ENCODE measurements at places on chromosomes 7 and 10.

- no peak for DNase-seq
These were observed 194.0 kb upstream of the VWC2 start for GRCh38 chr7:49579408-49579807.

DNA sequence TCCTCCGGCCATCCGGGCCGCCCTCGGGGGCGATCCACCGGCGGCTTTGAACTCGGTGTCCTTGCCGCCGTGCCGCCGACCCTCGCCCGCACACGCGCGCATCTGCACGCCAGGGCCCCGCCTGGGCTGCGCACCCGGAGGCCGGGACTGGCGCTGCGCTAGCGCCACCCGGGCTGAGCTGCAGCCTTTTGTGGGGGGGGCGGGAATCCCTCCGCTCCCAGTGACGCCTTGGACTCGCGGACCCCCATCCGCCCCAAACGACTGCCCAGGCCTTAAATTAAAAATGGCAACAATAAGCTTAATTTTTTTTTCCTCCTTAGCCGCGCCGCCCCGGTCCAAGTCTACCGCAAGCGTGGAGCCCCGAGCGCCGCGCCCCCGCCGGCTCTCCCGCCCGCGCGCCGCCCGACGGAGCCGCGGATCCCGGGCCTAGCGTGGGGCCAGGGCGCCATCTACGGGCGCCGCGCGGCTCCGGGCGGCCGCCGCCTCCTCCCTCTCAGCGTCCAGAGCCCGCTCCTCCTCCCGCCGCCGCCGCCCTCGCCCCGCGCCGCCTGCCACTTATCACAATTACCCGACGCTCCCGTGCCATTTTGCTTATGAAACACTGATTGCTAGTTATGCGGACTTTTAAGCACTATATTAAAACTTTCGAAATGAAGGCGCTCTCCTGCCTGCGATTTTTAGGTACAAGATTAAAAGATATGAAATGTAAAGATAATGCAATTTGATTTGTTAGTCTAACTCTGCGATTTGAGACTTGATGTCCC is 7.5 kb upstream of the EBF3 start:
- peak; percentile 56 for DNase-seq

GRCh38 chr7:139687211-139687954 is 90.4 kb downstream of the HIPK2 start:
- no peak for DNase-seq

GRCh38 chr7:107428642-107429041 is 41.2 kb upstream of the GPR22 start:
- no peak for DNase-seq

DNA sequence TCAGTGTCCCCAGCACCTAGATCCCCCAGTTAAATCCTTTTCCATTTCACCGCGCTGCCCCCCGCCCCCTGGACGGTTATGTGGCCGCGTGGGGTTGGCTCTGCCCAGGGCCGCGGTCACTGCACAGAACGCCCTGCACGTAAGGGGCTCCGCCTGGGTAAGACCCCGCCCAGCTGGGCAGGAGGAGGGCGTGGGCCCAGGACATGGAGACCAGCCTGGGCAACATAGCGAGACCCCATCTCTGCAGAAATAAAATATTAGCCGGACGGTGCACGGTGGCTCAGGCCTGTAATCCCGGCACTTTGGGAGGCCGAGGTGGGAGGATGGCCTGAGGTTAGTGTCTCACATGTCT is 650 bp upstream of the ZFAND2A start:
- no peak for DNase-seq

- DNase-seq = no peak
These were observed 53.6 kb downstream of the VPS41 start for GRCh38 chr7:38855386-38855785.

DNA sequence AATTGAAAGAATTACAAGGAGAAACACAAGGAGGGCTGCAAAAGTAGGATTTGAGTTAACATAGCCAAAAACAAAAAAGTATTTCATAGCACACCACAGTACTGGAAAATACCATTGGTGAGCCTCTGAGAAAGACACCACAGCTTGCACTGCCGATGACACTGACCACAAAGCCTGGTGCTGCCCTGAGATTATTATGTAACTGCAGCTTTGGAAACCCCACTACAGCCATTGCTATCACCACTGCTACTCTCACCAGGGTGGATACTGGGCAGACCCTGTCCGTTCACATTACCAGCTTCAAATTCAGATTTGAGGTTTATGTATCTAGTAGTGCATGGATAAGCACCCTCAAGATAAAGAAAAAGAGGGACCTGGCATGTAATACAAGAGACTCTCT is 1246.7 kb upstream of the SORCS1 start:
- no peak for DNase-seq

GRCh38 chr7:80443325-80443724 is 68.5 kb downstream of the GNAT3 start:
- DNase-seq = no peak

GRCh38 chr7:2118056-2118455 is 114.7 kb downstream of the MAD1L1 start:
- no peak for DNase-seq

DNA sequence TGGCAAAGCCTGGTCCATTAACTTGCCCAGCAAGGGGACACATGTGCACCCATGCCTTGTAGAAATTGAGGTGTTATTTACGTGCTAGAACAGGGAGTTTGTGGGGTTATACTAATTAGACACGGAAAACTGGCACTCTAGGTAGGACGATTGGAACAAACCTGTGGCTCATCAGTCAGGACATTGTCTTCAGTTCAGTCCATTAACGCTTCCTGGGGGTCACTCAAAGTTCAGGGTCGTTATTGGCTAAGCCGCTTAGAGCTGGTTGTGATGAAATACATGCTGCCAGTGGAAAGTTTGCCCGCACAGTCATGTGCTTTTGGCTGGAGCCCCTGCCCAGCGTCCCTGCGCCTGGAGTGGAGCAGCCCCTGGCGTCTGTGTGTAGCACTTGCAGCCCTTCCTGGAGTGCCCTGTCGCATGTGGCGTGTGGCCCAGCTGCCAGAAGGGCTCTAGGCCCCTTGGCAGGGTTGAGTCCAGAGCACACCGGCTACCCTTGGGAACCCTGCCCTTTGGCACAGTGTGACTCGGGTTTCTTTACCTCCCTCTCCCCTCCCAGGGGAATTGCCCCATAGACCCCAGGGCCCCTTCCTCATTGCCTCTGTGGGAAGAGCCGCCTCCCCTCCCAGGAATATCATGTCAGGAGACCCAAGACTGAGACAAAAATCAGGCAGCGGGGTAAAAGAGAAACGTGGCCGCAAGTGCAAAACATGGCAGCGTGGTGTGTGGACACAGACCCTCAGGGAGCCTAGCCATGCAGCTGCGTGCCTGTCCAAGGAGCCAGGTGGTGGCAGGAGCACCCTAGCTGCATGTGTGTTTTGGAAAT is 9.8 kb downstream of the ZNF775 start:
- DNase-seq = no peak

DNA sequence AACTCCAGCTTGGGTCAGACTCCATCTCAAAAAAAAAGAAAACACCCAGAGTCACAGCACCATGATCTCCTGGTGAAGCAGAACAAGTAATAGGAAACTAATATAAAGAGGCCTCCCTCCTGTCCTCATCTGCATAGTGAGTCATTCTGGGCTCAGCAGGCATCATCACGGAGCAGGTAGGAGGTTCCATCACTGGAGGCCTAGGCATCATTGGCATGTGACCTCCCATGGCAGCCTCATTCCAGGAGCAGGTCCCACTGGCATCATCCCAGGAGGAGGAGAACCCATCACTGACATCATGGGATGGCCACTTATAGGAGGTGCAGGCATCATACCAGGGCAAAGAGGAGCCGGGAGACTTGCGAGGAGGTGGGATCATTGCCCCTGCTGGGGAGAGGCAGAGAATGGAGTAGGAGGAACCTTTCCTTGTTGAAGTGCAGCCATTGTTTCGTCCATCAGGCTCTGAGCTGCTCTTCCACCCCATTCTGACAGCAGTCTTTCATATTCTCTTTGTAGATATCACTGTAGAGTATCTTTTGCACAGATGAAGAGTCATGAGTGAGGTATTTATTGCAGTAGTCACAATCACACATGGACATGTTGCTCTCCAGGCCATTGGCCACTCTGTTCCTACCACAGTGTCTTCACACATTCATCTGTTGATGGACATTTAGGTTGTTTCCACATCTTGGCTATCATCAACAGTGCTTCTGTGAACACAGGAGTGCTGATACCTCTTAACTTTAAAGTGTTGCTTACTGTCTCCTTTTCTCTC is 73.8 kb downstream of the OSBPL3 start:
- DNase-seq = peak; percentile 56

GRCh38 chr10:125868372-125868975 is 12.6 kb downstream of the DHX32 start:
- DNase-seq = peak; percentile 74

DNA sequence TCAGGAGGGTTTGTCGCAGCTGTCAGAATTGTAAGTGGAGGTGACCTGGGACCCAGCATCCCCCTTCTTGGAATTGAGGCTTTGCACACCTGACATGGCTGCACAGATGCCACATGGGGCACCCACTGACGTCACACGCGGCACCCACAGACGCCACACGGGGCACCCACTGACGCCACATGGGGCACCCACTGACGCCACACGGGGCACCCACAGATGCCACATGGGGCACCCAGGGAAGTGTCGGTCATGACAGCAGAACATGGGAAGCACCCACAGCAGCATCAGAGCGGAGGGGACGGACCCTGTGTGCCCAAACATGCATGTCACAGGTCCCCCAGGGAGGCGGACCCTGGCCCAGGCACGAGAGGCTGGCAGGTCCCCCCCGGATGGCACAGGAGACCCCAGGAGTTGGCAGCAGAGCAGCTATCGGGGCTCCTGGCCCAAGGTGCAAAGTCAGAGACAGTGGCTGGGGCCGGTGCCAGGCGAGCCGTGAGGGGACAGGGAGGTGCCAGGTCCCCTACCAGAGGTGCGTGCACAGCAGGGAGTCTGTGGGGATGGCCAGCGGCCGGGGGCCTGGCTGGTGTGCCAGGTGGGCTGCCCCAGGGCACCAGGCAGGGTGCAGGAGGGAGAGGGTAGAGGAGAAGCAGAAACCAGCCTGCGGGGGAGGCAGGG is 21.1 kb downstream of the KNDC1 start:
- no peak for DNase-seq

GRCh38 chr7:159207393-159207792 is 62.7 kb upstream of the VIPR2 start:
- DNase-seq = no peak

GRCh38 chr7:157281221-157281998 is 55.4 kb upstream of the DNAJB6 start:
- DNase-seq = no peak

DNA sequence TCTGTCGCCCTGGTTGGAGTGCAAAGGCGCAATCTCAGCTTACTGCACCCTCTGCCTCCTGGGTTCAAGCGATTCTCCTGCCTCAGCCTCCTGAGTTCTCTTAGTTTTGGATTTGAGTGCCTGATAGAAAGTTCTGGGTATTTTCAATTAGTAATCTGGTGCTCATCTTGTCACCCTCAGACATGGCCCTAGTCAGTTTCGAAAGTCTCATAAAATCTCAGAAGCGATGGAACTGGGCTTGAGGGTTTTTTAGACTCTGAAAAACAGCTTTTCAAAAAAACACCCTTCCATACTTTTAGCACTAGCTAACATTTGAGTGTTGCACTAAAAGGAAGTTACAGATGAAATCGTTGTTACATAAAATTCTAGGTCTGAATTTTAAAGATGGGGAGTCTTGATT is 9.4 kb upstream of the PIP4K2A start:
- no peak for DNase-seq

DNA sequence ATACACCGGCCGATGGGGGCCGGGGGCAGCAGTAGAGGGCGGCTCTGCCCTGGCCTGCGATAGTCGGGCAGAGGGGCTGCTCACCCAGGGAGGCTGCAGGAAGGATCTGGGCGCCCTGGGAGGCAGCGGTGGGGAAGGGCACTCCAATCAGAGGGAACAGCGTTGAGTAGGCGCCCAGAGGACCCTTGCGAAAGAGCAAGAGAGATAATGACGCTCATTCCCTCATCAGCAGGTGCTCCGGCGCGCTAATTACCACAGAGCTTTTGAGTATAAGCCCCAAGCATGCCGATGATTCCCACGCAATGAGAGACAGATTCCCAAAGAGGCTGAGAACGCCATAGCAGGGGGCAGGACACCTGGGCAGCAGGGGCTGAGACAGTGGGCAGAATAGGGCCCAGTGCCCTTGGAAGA is 215.3 kb downstream of the MAD1L1 start:
- DNase-seq = no peak

- no peak for DNase-seq
These were observed 89.2 kb upstream of the TOMM7 start for GRCh38 chr7:22911889-22912288.

DNA sequence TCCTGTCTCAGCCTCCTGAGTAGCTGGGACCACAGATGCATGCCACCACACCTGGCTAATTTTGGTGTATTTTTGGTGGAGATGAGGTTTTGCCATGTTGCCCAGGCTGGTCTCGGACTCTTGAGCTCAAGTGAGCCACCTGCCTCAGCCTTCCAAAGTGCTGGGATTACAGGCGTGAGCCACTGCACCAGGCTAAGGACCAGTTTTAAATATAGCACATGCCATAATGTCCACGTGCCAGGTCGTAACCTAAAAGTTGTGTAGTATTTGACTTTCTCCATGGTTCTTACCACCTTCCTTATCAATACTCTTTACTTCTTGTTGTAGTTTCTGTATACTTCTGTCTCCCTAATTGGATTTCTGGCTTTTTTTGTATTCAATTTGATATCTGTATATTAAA is 13.3 kb downstream of the ANKIB1 start:
- no peak for DNase-seq

DNA sequence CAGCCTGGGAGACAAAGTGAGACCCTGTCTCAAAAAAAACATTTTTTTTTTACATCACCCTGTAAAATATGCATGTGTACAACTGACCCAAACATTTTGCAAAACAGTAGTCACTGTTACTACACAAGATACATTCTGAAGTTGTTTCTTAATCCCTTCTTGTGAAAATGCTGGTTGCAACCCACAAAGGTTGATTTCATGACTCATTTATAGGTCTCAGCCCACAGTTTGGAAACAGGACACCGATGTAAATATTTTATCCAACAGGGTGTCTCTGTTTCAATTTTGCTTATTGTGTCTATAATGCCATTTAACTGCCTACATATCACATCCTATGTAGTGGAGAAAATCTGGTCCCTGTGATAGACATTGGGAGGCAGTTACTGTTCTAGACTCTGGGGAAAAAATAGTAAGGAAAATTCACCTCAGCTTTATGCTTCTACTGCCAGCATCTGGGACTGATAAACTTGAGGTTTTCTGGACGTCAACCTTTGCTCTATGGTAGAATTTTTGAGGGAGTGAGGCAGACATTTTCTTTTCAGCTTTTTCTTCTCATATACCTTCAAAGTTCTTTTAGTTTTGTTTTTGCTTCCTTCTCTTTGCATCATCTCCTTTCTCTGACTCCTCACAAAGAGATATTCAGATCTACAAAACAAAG is 1.6 kb upstream of the RAB19 start:
- DNase-seq = peak; percentile 65

DNA sequence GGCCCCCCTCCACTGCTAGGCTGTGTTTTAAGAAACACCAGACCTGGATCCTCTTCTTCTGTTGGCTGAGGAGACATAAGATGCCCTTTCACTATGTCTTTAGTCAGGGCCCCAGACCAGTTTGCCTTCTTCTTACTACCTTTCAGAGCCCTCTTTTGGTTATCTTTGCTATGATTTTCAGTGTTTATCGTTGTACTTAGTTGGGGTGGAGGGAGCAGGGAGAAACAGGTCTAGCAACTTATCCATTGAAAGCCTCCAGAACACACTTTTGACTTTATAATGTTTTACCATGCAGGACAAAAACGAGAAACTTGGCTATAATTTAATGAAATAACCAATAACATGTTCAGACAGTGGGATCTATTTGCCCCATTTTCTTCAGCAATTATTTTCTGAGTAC is 525.2 kb downstream of the TNS3 start:
- no peak for DNase-seq

- DNase-seq = no peak
These were observed 49.1 kb downstream of the SYPL1 start for GRCh38 chr7:106063024-106063423.

Measured in PC-3 (cell line).